T-helper 1 cell (primary cell): ENCODE measurements at places on chromosomes 3 and 15.

- no peak for DNase-seq
These were observed 84.1 kb downstream of the WNT5A start for GRCh38 chr3:55402886-55403609.

DNA sequence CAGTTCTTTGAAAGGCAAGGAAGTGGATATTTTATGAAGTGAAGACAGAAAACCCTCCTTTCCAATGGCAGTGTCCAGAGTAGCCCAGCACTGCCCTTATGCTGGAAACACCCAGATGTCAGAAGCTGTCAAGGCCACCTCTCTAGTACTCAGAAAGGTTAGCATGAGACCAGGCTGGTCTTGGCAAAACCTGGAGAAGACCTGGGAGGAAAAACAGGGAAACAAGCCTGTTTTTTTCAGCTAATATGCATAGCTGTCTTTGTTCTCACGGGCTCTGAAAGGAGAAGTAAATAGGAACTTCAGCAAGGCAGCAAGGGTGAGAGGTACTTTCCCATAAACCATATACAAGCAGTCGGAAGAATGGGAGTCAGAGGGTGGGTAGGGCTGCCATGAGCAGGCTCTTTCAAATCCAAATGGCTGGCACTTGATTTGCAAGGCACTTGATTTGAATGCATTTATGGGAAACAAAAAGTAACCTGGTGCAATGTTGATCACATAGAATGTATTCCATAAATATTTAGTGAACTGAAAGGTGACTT lies 55.8 kb downstream of the HEG1 start:
- no peak for DNase-seq

DNA sequence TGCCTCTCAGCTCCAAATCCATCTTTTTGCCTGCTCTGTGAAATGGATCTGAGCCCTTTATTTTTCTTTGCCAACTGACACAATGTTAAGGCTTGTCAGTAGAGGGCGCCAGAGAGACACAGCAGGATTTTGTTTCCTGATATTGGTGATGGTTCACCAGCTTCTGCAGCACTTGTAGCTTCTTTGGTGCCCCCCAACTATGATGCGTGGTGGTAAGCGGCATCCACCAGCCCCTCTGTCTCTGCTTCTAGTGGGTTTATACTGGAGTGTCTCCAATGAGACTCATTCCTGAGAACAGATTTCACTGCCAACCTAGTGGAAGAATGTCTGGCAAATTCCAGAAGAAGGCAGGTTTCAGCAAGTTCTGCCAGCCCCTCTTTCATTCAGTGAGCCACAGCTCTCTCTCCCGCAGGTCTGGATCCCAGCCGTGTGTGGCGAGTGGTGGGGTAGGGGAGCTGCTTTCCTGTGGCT lies 471.9 kb upstream of the FRG2C start:
- DNase-seq, result peak; percentile 38

GRCh38 chr15:101135532-101136166 lies 116.2 kb downstream of the CHSY1 start:
- no peak for DNase-seq

DNA sequence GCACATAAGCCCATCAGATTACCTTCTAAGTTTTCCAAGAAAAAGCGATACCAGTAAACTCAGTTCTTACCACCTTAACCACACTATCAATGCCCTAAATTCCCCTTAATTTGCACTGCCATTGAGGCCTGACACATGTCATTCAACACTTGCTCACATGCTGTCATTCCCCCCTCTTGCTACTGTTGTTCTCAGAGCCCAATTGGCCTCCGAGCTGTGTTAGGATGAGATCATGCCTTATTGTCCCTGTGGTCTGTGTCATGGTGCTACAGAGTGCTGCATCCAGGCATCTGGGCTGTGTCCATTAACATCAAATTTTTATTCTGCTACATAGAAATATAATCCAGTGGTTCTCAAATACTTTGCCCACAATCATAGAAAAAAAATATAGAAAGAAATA lies 213.6 kb downstream of the SSR3 start:
- DNase-seq, result no peak

GRCh38 chr3:46667657-46668056 lies 25.8 kb downstream of the ALS2CL start:
- no peak for DNase-seq

DNA sequence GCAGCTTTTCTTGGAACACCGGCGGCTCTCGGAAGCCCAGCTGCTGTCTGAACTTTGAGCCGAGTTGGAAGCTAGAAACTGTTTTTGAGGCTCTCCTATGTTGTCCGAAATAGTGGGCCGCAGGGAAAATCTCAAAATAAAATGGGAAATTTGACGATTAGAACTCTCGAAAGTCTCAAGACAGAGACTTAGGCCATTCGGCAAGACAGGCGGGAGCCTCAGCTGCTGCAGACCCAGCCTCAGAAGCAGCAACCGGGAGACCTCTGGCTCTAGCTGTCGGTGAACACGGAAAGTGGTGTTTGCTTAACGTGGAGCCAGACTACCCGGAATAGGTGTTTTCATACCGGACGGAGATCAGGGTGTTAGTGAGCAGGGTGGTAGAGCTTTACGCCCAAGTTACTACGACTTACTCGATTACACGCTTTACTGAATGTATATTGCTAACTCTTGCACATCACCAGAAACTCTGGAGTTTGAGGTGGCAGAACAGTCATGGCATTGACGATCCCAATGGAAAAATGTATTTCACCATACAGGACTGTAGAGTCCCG lies 357 bp upstream of the MAN2C1 start:
- no peak for DNase-seq

GRCh38 chr3:26559227-26559626 lies 63.3 kb upstream of the LRRC3B start:
- DNase-seq, result no peak

GRCh38 chr15:100926258-100926657 lies 7.1 kb downstream of the LRRK1 start:
- no peak for DNase-seq

DNA sequence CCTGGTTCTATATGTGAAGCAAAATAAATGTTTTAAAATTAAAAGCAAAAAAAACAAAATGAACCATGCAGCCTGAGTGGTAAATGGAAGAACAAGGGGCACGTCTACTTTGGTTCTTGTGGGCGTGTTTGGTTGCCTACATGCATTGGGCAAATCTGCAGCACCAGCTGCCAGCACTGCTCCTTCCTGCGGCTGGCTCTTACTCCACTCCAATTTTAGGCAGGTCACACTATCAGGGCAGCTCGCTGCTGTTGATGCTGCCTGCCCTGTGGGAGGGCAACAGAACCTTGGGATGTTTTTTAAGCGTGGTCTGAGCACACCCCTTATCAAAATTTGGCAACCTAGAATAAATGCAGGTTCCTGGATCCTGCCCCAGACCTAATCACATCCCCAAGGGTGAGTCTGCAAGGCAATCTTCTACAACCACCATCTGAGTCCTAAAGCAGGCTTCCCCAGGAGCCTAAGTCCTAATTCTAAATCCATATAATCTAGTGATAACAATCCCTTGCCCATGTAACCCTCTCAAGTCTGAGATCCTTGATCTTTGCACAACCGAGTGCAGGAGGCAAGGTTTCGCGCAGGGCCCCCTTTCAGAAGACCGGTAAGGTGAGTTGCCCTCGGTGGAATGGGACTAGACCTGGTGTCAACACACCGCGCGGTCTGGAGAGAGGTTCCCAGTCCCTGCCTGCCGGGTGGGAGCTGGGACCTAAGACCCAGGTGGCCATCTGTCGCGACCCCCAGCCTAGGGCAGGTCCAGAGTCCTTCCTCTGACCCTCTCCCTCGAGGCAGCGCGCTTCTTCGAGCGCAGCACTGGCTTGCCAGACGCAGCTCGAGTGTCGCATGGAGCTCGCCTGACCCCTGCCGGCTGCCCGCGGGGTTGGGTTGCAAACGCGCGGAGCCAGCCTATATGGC lies 15.9 kb downstream of the IVD start:
- DNase-seq, result peak; percentile 69

- DNase-seq, result no peak
These were observed 31.4 kb upstream of the POU1F1 start for GRCh38 chr3:87307805-87308204.

DNA sequence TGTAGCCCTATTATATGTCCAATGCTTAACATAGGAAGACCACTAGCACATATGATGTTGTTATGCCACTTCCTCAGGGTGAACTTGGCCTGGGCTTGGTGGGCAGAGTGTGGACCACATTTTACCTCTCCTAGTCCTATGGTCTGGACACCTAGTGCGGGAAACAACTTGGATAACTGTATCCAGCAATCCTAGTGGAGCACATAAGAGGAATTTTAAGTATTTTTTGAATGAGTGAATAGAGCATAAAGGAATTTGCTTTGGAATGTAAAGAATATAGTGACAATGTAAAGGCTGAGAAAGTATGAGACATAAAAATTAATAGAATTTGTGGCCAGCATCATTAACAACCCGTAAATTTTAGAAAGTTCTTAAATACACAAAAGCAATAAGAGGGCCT lies 528.9 kb downstream of the IGSF11 start:
- no peak for DNase-seq
